ENCODE measurements at places on chromosomes 12 and 14.

DNA sequence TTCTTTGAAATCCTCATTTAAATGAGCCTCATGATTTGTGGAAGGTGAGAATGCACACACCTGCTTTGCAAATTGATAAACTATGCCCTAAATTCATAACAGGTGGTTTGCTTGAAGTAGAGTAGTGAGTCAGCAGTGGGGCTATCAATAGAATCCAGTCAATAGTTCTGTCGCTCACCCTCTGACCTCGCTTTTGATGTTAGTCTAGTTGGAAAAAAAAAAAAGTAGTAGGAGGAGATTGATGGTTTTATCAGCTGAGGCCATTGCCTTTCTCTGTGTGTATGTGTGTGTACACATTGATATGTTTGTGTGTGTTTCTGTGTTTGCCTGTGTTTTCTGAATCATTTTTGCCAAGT lies 267.3 kb downstream of the SNAPC1 start:
- DNase-seq: no peak

- DNase-seq: no peak
These were observed 145.9 kb upstream of the VASH1 start for GRCh38 chr14:76615331-76615730.

GRCh38 chr12:55957106-55957859 lies 8.6 kb downstream of the PMEL start:
- no peak for DNase-seq

- DNase-seq: no peak
These were observed 703.6 kb upstream of the FLRT2 start for GRCh38 chr14:84826294-84826693.

- DNase-seq: no peak
These were observed 68.0 kb upstream of the IFNG-AS1 start for GRCh38 chr12:67921286-67921685.

- no peak for DNase-seq
These were observed 498.7 kb upstream of the RPL10L start for GRCh38 chr14:47150267-47150666.

- no peak for DNase-seq
These were observed 6.6 kb downstream of the LHX5 start for GRCh38 chr12:113464852-113465719.

GRCh38 chr12:50275556-50275955 lies 7.8 kb downstream of the LIMA1 start:
- DNase-seq: no peak

- no peak for DNase-seq
These were observed 69.0 kb upstream of the RERGL start for GRCh38 chr12:18158774-18159557.

- no peak for DNase-seq
These were observed 49.8 kb downstream of the RIN3 start for GRCh38 chr14:92563359-92563758.

DNA sequence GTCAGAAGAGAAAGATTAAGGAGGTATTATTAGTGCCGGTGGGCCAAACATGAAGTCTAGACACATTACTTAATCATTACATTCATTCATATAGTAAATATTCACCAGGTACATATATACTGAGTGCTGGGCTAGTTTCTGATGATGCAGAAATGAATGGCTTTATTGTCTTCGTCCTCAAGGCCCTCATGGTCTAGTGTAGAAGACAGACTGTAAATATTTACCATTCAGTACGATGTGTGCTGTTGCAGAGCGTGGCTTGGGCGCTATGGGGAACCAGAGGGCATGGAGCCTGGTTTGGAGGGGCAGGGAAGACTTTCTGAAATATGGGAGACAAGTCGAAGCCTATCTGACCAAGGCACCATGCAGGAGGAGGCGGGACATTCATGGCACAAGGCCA lies 37.0 kb upstream of the TCL1B start:
- no peak for DNase-seq

DNA sequence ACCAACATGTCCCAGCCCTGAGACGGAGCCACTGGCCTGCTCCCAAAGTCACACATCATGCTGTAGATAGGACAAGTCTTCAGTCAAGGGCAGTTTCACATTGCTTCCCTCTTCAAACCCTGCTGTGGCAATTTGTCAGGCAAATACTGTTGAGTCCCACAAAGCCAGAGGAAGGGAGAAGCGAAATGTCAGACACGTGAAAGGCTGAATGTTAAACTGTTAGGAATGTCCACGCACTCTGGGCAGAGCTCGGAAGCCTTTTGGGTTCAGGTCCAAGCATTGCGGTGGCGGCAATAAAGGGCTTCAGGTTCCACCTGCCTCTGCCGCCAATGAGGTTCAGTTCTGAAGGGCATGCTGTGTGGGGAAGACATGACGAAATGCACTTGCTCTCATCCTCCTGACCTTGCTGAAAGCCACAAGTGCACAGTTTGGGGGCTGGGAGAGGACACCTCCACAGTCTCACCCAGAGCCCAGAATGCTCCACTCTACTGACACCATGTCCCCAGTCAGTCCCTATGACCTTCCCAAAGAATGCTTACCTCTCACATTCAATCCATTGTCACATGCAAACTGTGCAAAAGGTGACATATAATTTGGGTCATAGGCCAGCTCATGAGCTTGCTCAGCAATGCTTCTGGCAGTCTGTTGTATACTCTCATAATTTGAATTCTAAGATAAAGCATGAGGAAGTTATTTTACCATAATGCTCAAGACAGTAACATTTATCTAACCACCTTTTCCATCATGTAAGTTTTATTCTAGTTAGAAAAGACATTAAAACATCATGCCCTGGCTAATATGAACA lies 35.7 kb downstream of the RAD9B start:
- DNase-seq: no peak

- no peak for DNase-seq
These were observed 47.8 kb downstream of the CLIP1 start for GRCh38 chr12:122374707-122375106.

DNA sequence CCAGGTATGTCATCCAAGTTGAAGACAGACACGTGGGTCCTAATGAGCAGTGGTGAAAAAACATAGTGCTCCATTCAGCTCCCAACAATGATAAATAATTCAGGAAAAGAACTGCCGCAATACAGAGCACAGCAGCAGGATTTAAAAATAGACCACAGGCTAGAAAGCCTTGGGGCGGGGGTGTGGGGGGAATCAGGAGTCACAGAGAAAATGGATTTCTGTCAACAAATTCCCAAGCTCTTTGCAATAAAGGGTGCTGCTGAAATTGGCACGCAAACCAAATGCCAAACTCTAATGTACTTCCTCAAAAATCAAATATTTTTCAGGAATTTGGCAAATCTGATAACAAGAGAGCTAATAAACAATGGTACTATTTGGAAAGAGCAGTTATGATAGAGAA lies 58.6 kb downstream of the R3HDM2 start:
- no peak for DNase-seq

DNA sequence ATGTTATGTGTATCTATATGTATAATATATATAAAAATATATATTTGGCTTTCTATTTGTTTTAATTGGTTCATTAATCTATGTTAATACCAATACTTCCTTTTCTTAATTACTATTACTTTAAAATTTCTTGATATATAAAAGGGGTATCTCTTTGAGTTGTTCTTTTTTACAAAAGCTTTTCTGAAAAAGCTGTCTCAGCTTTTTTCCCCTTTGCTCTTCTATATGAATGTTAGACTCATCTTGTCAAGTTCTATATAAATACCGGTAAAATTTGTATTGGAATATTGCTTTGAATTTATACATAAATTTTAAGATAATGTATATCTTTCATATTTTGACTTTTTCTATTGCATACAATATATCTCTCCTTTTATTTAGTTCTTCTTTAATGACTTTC lies 139.8 kb upstream of the FOXG1 start:
- DNase-seq: no peak

DNA sequence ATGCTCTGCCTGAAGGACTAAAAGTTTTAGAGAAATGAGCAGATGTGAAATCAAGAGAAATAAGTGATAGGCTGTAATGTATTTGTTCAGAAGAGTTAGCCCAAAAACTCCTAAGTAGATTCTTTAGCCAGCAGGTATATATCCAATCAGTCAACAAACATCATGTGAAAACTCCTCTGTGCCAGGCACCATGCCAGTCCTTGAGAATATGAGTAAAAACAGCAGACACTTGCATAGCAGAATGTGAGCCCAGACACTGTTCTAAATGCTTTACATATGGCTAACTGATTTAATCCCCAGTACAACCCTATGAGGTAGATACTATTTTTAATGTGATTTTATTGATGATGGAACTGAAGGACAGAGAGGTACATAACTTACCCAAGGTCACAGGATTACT lies 329.8 kb downstream of the PAWR start:
- DNase-seq: no peak

- DNase-seq: no peak
These were observed 65.6 kb downstream of the NCOR2 start for GRCh38 chr12:124501827-124502226.

Data from activated T-helper 2 cell treated with anti-CD3 and anti-CD28 coated beads, Interferon-gamma antibody, Interleukin-2, Interleukin-4, amounts not matched to agents 10 μg/mL and 5 μg/mL and 100 μg/mL, durations not matched to agents 14 hours and 24 hours and 36 hours (primary cell).